Pancreas (tissue), 10 donors: ENCODE measurements at places on chromosomes 16 and 17.

DNA sequence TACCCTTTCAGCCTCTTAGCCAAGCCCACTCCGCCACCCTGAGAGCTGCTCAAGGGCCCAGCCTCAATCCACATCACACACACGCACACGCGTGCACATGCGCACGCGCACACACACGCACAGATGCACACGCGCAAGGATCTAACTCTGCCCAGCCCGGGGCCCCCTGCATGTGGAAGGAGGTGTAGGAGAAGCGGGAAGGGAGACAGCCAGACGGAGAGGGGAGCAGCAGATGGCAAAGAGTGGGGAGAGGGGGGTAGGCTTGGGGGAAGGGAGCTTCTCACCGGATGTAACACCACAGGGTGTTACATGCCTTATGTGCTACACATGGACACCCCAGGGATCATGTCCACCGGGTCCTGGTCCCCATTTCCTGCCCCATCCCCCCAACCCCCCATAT lies 15.3 kb downstream of the DLG4 start:
- peak; percentile 33 for DNase-seq

GRCh38 chr17:16928406-16929034 lies 43.4 kb downstream of the TNFRSF13B start:
- no peak for DNase-seq

- DNase-seq = no peak
Observed at GRCh38 chr17:47882695-47883588, 13.1 kb upstream of the SP2 start.

DNA sequence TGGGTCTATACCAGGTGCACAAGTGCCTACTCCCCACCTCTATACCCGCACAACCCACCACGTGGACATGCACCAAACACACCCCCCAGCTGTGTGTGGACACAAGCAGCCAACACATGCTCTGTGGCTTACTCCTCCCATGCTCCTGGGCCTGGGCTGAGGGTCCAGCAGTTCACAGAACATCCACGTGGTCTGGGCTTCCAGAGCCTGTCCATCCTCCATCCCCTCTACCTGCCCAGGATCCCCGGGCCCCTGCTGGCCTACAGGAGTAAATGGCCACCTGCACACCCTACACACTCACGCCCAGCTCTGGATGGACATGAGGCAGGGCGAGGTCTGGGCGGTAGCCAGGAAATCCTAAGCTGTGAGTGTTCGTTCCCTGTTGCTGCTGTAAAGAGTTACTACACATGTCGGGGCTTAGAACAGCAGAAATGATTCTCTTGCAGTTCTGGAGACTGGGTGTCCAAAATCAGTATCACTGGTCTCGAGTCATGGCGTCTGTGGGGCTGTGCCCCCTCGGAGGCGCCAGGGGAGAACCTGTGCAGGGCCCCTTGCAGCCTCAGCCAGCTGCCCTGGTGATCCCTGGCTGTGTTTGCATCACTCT lies 15.0 kb upstream of the RAI1 start:
- DNase-seq = no peak

DNA sequence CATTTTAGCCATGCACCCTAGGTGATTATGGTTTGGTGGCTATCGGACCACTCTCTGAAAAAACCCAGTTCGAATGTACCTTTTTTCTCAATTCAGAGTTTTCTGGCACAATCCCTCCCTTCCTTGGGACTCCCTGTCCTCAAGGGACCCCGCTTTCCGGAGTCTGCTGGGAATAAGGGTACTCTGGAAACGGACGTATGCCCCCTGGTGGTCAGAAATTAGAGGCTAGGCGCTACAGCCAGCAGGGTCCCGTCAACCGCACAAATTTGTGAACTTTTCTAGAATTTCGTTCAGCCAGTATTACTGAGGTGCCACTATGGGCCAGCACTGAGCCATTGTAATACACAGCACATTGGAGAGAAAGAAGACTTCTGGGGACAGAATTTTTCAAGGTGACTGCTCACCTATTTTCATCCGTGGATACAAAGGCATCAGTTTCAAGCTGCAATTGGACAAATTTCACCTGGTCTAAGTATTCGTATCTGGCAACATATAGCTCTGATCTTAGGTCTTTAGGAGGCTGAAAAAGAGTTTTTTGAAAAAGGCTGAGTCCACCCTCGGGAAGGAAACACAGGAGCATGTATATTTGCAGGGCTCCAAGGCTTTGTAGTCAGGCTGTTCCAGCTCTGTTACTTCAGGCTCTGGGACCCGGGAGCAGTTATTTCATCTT lies 27.1 kb upstream of the CRYBA1 start:
- peak; percentile 73 for DNase-seq

DNA sequence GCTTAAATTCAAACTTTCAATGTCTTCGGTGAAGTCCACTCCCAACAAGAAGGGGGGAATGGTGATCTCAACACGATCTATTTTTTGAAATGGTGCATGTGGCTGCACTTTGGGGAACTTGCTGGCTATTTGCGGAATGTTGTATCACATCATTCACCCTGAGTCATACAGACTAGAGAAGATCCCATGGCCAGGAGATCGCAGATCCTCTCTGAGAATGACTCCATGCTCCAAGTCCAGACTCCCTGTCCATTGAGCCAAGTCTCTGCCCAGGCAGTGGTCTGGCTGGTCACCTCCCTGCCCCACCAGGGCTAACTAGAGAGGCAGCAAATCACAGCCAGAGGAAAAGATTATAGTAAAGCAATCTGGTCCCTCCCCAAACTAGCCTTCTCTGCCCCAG lies 120.6 kb downstream of the XYLT1 start:
- DNase-seq = no peak

GRCh38 chr17:46171939-46172338 lies 21.3 kb downstream of the KANSL1 start:
- DNase-seq = no peak

DNA sequence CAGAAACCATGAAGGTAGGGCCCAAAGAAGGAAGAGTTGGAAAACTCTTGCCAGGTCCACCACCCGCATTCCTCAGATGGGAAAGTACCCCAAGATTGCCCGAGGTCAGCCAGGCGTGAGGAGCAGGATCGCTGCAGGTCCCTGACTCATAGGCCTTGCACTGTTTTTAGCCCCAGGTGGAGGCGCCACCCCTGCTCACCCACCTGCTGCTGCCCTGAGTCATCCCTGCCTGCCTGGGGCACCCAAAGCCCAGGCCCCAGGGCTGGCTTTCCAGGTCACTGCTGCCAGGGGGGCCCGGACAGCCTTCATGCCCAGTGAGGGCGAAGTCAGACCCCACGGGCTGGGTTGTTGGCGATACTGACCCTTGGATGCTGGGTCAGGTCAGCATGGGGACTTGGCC lies 100.9 kb downstream of the AMFR start:
- no peak for DNase-seq

DNA sequence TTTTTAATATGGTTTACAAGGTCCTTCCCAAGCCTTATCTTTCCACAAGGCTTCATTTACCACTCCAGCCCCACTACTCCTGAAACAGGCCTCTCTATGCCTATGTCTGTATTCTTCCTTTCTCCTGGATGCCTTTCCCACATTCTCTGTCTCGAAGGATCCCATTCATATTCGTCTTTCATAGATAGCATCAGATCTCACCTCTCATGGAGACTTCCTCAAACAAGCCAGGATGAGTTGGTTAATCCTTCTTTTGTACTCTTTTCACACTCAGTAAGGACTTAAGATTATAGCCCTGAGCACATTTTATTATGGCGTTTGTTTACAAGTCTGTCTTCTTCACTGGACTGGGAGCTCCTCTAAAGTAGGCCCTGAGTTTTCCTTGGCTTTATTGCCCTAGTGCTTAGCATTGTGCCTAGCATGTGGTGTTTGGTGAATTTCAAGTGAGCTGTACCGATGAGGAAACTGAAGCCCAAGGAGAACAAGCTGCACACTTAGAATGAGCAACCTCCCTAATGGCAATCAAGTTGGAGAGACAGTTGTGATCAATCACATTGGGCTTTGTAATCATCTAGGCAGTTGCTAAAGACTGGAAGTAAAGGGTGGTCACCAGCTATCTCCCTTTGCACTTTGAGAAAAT lies 10.0 kb upstream of the TBX4 start:
- DNase-seq = no peak

DNA sequence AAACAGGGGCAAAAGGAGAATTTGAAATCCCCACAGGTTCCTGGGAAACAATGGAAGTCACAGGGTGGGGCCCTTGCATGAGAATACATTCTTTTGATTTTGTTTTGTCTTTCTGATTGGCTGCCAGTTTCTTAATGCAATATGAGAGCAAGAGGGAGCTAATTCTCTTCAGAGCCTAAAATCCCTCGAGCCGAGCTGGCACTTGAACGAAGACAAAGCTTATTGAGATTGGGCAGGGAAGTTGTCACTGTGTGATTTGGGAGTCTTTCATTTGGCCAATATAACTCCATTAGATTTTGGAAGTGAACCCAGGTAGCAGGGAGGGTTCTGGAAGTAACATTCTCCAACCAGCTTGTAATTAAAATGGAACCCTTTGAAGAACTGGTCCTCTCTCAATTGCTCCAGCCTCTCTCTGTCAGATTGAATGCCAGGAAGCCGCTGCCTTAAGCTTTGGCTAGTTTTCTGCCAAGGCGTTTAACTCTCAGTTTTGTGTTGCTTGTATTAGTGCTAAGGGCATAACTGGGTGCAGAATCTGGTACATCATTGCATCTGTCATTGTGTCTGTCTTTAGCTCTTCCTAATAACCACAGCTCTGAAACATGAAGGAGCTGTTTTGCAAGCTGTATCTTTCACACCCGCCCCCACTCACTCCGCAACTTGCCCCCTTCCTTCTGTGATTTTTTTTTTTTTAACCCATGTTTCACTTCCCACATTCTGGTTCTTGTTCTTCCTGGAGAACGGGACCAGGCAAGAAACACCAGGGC lies 272.0 kb downstream of the MAF start:
- no peak for DNase-seq

DNA sequence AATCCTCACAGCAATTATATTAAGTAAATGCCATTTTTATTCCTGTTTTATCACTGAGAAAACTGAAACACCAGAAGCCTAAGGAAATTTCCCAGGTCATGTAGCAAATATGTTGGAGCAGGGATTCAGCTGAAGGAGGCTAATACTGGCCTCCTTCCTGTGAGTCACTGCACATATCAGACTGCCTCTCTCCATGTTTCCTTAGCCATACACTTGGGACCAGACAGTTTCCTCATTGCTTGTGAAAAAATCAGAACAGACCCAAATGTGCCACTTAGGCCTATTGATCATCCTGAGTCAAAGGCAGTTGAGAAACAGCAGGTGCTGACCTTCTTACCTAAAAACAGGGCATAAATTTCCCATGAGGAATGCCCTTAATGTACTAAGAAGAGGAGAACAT lies 18.9 kb upstream of the ELAC2 start:
- DNase-seq = no peak

- DNase-seq = no peak
Observed at GRCh38 chr17:14301279-14302090, 604 bp downstream of the HS3ST3B1 start.

DNA sequence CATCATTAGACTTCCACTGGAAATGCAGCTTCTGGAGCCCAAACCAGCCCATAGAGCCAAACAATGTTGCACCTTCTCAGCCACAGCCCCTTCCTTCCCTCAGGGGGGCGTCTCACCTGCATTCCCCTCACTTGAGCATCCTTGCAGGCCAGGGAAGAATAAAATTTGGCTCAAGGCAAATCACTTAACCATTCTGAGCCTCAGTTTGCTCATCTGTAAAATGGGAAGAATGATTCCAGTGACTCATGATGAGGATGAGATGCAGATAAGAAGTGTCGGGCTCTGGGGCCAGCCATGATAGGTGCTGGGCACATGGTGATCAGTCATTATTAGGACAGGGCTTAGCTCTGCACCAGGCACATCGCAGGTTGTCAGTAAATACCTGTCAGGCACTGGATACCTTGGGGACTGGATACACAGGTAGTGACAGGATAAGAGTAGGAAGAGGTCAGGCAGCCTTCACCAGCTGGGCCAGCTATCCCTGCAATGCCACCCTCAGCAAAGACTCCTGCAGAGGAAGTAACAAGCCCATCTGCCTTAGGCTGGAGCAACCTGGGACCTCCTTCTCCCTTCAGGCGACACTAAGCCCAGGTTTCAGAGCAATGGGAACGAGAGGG lies 208.0 kb upstream of the TNRC6C start:
- no peak for DNase-seq
